ENCODE measurements at places on chromosomes 1 and 21. TPM values are rescaled to one million over a fixed set of nuclear protein-coding genes. Genes with fewer than 3 reads are reported as not detected.

CLDN19 gene
- total RNA-seq, result not detected

INKA2 gene
- total RNA-seq, result not detected

FAM72A gene
- 33.9 TPM for total RNA-seq

KRTAP19-1 gene
- total RNA-seq, result not detected

RNU1-3 gene
- 1,591 TPM for total RNA-seq

CD1E gene
- not detected for total RNA-seq

CD1B gene
- total RNA-seq, result not detected

EBNA1BP2 gene
- total RNA-seq, result 76.4 TPM

SFN gene
- total RNA-seq, result 0.50 TPM

SLAMF9 gene
- total RNA-seq, result not detected

TMIGD3 gene
- total RNA-seq, result not detected

SMIM12 gene
- total RNA-seq, result 72.7 TPM

TSEN15 gene
- 40.2 TPM for total RNA-seq

MTMR11 gene
- total RNA-seq, result 2.6 TPM

NBPF4 gene
- total RNA-seq, result not detected

ZNF695 gene
- total RNA-seq, result 1.2 TPM

GPR89A gene
- 42.9 TPM for total RNA-seq

PPIAL4G gene
- 0.24 TPM for total RNA-seq

SRSF10 gene
- 176 TPM for total RNA-seq

PYHIN1 gene
- total RNA-seq, result 47.7 TPM

DNALI1 gene
- total RNA-seq, result not detected

SERPINC1 gene
- 0.36 TPM for total RNA-seq

KCNH1 gene
- not detected for total RNA-seq

SMG7 gene
- 90.2 TPM for total RNA-seq

FAM72D gene
- 10.5 TPM for total RNA-seq

EPHA8 gene
- total RNA-seq, result not detected

S100A14 gene
- not detected for total RNA-seq

PLCH2 gene
- total RNA-seq, result 5.5 TPM

APOBEC4 gene
- total RNA-seq, result not detected

LIPI gene
- total RNA-seq, result not detected

C1orf141 gene
- not detected for total RNA-seq

PDPN gene
- not detected for total RNA-seq

SAMD13 gene
- total RNA-seq, result not detected

OVAAL gene
- not detected for total RNA-seq

CELA2B gene
- not detected for total RNA-seq

CD5L gene
- total RNA-seq, result not detected

PGLYRP3 gene
- not detected for total RNA-seq

TRIM58 gene
- total RNA-seq, result 0.39 TPM

XCL1 gene
- 4.1 TPM for total RNA-seq

SYT11 gene
- 43.9 TPM for total RNA-seq

ATP1A4 gene
- not detected for total RNA-seq

FMN2 gene
- not detected for total RNA-seq

LCE7A gene
- not detected for total RNA-seq

CRB1 gene
- total RNA-seq, result not detected
